ENCODE measurements at places on chromosomes 4 and X. TPM values are rescaled to one million over a fixed set of nuclear protein-coding genes. Genes with fewer than 3 reads are reported as not detected.

GRCh38 chr4:168336837-168337549 is 18.4 kb upstream of the DDX60 start:
- no peak for DNase-seq

DNA sequence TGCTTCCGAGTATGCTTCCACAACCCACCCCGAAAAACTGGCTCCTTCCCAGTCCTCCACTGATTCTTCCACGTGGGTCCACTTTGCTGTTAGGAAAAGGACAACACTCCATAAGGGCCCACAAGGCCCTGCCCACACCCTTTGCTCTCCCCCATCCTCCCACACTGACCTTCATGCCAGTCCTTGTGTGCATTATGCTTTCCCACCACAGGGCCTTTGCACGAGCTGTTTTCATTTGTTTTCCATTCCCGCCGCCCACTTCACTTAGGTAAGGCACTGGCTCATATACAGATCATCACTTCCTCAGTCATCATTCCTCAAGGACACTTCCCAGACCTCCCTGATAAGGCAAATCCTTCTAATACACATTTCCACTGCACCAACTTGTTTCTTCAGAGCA is 16.8 kb upstream of the SEL1L3 start:
- no peak for DNase-seq

DNA sequence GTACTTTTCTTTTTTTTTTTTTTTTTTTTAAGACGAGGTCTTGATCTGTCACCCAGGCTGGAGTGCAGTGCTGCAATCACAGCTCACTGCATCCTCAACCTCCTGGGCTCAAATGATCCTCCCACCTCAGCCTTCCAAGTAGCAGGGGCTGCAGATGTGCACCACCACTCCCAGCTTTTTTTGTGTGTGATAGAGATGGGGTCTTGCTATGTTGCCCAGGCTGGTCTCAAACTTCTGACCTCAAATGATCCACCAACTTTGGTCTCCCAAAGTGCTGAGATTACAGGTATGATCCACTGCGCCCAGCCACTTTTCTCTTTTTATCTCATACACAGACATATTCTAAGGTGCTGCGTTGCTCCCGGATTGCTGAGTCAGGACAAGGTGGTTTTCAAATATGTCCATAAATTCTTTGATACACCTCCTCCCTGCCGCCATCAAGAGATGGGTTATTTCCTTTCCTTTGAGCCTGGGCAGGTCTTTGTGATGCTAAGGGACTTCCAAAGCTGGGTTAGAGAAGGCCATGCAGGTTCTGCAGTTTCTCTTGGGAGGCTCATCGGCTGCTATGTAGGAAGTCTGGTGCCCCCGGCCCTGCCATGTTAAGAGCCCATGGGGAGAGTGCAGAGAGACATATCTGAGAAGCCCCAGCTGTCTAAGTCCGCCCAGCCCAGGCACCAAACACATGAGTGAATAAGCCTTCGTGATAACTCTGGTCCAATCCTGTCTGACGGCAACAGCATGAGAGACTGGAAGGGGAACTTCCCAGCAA is 8.4 kb upstream of the PLA2G12A start:
- DNase-seq = no peak

The ADAMTS3 gene
- 1.2 TPM for total RNA-seq

DNA sequence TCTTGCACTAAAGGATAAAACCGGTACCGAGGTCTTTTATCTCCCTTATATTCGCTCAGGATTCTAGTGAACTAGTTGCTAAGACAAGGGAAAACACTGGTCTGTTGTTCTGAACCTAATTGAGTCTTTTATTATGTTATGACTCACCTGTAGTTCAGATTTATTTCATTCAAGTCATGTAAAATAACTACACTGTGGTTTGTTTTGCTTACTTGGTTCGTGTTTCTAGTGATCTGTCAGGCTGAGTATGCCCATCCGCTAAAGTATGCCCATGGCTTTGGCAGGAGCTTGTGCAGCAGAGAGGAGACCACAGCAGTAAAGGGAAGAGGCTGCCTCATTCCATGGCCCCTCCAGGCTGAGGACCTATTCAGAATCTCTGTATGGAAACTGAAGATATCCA is 126.1 kb downstream of the AFF1 start:
- DNase-seq = peak; percentile 45

The RAB39B gene
- total RNA-seq = not detected

DNA sequence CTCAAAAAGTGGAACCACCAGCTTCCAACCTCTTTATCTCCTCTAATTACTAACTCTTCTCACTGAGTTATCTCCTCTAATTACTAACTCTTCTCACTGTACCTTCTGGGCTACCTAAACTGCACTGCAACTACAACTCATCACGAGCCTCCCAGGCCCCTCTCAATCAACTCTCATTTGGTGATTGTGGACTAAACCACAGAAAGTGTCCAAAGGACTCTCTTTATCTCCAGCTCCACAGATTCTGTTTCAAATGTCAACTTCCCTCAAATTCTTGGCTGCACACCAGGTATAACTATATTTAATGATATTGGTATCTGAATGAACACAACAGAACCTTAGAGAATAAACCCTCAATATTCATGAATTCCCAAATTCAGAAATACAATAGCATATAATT is 182.9 kb downstream of the MAML3 start:
- DNase-seq = no peak

The SSX3 gene
- not detected for total RNA-seq

The SEPTIN11 gene
- 85.8 TPM for total RNA-seq

GRCh38 chr4:169207436-169208089 is 63.2 kb downstream of the SH3RF1 start:
- no peak for DNase-seq

DNA sequence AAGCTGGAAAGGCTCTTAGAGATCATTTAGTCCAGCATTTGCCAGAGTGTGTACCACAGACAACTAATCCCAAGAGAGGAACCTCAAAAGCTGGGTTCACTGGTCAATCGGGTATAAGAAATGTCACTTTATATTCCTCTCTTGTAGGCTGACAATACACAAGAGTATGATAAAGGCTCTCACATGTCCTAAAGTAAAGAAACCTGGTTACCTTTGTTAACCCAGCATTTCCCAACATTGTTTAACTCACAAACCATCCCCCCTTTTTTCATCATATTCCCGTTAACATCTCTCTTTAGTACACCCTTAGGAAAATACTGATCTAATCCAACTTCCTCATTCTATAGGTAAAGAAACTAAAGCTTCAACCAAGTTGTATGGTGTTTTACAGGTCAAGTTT is 74.4 kb downstream of the MBNL3 start:
- DNase-seq = no peak

DNA sequence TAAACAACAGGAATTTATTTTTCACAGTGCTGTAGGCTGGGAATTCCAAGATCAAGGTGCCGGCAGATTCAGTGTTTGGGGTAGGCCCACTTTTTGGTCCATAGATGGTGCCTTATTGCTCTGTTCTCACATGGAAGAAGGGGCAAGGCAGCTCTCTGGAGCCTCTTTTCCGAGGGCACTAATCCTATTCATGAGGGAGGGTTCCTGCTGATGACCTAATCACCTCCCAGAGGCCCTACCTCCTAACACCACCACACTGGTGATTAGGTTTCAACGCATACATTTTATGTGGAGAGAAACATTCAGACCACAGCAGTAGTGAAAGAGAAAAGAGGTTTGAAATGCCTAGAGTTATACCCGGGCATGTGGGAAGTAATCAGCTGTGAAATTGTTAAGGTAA is 1.4 kb upstream of the POLA1 start:
- no peak for DNase-seq

DNA sequence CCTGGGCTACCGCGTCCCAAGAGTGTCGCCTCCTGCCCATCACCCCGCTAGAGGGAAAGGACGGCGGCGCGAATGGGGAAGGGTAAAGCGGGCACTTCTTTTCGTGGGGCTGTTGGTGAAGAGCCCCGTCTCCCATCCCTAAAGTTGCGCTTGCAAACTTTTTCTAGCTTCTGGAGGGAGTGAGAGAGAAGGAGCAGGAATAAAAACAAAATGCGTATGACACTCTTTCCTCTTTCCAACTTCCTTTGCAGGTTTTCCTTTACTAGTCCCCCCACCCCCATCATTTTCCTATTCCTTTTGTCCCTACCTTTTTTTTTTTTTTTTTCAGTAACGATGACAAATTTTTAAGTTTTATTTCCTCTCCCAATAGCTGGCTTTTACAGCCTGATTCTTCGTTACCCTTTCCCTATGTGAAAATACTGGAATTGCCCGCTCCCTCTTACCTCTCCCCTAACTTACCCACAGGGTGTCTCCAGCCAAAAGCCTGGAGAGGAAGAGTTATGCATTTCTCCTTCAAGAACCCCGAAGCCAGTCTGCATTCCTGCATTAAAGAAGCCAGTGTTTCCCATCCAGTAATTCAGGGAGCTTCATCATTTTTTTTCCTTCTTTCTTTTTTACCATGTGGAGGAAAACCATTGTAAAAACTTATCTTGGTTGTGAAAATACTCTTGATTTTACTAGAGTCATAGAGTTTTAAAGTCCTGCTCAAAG is 613 bp upstream of the ARSJ start:
- no peak for DNase-seq

GRCh38 chrX:100913111-100913510 is 15.6 kb downstream of the XKRX start:
- no peak for DNase-seq

The TRIM75 gene
- not detected for total RNA-seq

DNA sequence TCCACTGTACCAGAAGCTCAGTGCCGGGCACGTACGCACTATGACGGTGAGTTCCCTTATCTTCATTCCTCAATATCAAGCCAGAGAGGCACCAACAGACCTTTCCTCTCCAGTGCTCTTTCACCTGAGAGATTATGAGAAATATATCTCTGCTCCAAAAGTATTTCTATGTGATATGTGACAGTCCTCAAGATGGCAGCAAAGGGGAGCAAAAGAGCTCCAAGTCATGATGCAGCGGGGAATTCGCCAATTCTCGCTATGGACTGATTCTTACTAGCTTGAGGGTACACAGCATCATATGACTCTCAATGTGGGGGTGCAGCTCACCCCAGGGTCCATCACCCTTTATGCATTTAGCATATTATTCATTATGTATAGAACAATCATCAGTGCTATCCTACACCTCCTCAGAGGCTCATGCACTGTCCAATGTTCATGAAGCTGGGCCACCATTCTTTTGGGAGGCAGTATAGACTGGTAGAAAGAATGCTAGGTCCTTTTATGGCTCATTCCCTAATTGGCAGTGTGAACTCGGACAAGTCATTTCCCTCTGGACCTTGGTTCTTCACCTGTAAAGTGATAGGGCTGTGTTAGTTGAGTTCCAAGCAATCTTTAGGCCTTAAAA is 12.8 kb upstream of the IQSEC2 start:
- no peak for DNase-seq

All from esophagus muscularis mucosa (tissue), 4 donors.